GM04503 (cell line): ENCODE measurements at places on chromosomes 3 and 15.
A peak's percentile ranks its signal among the peaks of the same experiment; 100 is the strongest.

DNA sequence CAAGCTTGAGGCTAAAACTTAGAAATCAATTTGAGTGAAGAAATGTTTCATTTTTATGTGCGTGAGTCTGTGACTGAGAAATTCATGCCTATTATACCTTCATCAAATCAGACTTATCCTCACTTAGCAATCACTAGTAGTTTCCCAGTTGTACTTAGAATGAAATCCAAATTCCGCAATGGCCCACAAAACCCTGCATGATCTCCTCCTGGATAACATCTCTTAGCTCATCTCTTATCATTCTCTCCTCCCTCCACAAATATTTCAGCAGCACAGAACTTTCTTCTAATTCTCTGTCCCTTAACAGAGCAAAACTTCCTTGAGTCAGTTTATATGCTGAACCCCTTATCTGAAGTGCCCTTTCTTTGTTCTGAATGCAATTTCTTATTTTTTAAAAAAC is 198.8 kb upstream of the TGFBR2 start:
- DNase-seq, result no peak

- no peak for DNase-seq
These were observed 51.8 kb downstream of the TMEM108 start for GRCh38 chr3:133089906-133090485.

DNA sequence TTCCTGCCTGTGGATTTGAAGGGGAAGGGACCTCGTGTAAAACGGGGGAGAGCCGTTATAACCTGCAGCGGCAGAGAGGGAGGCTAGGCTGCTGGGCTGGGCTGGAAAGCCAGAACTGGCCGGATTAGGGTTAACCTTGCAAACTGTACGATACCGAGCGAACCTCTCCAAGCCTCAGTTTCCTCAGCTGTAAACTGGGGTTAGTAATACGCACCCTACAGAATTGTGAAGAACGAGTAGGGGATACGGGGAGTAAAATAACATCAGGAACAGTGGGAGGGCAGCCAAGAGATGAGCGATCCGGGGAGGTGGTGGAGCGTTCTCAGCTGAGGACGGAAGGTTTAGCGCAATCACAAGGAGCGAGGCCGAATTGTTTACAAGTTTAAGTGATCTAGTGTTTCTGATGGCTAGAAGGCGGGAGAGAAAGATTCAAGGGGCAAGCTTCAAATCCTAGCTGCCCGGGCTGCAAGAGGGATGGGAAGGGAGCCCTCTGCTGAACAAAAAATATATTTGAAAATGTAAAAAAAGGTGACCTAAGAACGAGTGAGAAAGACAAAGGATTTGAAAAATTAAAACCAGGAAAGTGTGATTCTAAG is 768 bp upstream of the SEMA5B start:
- no peak for DNase-seq

- DNase-seq, result no peak
These were observed 60.8 kb downstream of the ATP10A start for GRCh38 chr15:25802285-25802830.

- no peak for DNase-seq
These were observed 9.0 kb downstream of the GNB5 start for GRCh38 chr15:52181938-52182780.

GRCh38 chr15:90901175-90902039 is 1.7 kb upstream of the MAN2A2 start:
- DNase-seq, result no peak

- no peak for DNase-seq
These were observed 12.8 kb downstream of the DCUN1D1 start for GRCh38 chr3:182967218-182968204.

- DNase-seq, result no peak
These were observed 75.0 kb upstream of the CADPS start for GRCh38 chr3:62950210-62950609.

DNA sequence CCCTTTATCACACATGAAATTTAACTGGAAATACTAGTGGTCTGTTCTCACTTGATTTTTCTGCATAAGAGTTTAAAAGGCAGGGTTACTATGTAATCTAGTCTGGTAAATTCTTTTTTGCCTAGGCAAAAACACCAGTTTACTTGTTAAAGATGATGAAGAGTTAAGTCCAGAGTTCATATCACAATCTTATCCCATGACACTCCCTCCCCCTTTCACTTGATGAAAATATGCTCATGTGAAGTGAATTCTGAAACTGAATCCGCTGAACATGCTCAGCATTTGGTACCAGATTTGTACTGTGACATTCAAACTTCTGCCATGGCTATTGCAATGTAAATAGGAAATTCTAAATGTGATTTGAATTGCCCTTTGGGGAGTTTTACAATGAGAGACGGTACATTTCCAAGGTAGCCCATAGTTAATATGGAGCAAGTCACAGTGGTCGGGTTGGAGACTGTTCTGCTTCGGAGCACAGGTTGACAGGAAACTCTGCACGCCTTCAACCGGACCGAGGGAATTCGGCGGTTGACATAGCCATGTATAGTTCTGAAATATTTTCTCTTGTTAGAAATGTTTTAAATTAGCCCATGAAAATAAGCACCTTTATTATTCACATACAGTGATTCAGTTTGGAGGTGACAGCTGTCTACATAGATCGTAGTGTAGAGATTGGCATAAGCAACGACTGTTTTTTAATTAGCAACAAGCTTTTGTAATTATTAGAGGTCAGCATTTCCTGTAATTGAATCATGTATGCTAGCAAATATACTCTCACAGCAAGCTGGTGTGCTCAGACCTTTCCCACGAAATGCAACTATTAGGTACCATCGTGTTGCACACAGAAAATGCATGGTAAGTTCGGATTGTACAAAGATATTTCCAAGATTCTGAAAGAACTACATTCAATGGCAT is 768.6 kb upstream of the GOLIM4 start:
- DNase-seq, result no peak

GRCh38 chr3:13379201-13379830 is 40.8 kb downstream of the NUP210 start:
- peak; percentile 46 for DNase-seq

DNA sequence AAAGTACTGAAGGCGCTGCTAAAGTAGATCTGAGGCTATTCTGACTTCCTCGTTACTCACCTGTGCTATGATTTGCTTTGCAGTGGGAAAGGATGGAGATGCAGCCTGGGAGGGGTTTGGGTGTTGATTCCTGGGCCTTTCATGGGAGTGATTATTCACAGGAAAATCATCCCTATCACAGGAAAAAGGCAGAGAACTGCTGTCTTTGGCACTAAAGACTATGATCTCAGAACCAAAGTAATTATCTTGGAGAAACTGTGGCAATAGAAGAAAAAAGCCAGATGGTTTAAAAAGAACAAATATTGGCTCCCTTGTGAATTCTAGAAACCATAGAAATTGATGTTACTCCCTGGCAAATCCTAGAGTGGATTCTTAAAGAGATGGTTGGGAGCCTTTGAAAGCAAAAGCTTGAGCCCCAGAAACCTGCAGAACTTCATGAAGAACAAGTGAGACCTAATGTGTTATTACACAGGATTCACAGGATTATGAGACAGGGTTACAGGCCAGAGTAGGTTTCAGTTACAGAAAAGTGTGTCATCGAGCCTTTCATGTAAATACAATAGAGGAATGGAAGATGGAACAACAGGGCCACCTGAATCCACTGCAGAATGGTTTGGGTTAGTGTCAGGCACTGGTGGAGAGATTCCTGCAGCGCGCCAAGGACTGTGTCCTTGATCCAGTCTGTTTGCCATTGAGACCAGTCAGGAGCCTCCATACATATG is 85.7 kb downstream of the OXNAD1 start:
- peak; percentile 49 for DNase-seq

DNA sequence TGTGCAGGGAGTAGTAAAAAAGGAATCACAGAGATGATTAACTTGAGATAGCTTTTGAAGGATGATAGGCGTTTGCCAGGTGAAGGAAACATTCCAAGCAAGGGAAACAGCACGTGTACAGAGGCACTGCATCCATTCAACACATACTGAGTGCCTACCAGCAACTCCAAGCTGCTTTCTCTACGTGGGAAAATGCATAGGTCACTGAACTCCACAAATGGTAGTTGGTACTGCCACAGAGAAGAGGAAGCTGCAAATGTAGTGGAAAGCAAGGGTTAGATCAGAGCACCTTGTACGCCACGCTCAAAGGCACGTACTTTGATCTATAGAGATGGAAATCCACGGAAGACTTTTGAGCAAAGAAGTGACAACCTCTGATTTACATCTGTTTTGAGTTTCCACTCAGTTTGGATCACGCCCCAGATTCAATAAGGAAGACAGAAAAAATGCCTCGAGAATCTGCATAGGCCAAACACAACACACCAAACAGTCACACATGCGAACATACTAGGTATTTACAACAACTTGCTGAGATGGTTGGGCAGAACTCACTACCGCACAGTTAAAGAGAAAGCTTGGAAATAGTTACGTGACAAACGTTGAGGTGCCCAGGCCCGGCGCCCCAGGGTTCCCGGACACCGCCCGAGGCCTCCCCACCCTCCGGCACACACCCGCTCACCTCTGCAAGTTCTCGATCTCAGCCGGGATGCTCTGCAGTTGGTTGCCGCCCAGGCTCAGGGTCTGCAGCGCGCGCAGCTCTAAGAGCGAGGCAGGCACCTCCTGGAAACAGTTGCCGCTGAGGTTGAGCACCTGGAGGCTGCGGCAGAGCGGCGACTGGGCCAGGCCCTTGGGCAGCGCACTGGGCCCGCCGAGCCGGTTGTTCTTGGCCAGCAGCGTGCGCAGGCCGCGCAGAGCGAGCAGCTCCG is 826 bp downstream of the LRRC58 start:
- DNase-seq, result peak; percentile 5

DNA sequence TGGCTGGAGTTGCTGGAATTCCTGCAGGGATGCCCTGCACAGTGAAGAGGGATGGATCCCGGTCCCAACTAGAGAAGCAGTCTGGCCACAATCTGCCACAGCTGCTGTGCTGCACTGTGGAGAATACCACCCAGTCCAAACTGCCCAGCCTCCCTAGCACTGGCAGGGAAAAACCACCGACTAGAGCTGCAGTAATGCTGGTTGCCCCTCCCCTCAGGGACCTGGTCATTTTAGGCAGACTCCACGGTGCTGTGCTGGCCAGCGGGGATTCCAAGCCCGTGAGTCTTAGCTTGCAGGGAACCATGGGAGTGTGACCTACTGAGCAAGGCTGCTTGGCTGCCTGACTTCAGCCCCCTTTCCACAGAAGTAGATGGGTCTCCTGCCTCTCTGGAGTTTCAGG is 478.0 kb upstream of the ATP11B start:
- no peak for DNase-seq

DNA sequence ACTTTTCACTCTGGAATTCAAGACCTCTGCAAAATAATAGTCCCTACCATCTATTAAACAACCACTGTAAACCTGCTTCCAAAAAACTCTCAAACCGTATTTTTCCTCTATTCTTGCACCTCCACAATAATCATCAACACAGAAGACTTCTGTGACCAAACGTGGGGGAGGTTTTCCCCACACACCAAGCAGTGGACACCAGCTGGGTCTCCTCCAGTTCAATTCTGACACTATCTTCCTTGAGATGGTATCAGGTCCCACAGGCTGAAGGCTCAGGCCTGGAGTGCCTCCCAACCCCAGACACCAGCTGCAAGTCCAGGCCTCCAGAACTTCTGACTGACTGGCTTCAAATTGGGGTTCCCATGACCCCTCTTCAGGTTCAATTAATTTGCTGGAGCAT is 89.6 kb upstream of the RAP2B start:
- no peak for DNase-seq

DNA sequence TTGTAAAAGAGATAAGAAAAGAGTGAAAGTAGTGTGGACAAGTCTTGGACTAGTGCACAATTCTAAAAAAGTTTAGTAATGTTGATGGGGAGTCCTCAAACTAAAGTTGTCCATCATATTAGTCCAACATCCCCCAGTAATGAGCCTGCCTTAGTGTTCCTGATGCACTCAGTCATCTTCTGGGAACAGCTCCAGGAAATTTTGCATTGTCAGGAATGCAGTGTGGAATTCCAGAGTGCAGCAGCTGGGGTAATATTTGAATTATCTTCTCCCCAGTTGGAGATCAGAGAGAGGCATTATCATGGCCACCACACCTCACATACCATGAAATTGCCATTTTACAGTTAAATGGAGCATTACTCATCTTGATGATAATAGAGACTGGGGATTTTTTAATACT is 528.8 kb upstream of the NAALADL2 start:
- DNase-seq, result peak; percentile 83

DNA sequence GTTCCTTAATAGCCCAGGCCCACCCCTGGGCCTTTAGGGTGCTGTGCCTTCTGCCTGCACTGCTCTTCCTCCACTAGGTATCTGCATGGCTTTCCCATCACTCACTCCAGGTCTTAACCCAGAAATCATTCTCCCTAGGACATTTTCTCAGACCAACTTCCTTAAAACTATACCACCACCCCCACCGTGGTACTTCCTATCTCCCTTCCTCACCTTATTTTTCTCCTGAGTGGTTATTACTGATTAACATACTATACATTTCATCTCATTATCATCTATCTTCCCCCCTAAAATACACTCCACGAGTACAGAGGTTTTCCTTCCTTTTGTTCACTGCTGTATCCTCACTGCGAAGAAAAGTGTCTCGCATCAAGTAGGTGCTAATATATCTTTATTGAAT is 115.2 kb downstream of the ANO10 start:
- DNase-seq, result no peak

- DNase-seq, result no peak
These were observed 364.4 kb upstream of the ARHGEF26 start for GRCh38 chr3:153756816-153757215.

GRCh38 chr3:196707566-196707965 is 4.5 kb downstream of the CEP19 start:
- no peak for DNase-seq

- DNase-seq, result no peak
These were observed 14.4 kb downstream of the GK5 start for GRCh38 chr3:142211034-142211433.

GRCh38 chr15:38441130-38441519 is 12.8 kb upstream of the FAM98B start:
- no peak for DNase-seq

- DNase-seq, result no peak
These were observed 1220.6 kb upstream of the CADM2 start for GRCh38 chr3:83738202-83738601.

DNA sequence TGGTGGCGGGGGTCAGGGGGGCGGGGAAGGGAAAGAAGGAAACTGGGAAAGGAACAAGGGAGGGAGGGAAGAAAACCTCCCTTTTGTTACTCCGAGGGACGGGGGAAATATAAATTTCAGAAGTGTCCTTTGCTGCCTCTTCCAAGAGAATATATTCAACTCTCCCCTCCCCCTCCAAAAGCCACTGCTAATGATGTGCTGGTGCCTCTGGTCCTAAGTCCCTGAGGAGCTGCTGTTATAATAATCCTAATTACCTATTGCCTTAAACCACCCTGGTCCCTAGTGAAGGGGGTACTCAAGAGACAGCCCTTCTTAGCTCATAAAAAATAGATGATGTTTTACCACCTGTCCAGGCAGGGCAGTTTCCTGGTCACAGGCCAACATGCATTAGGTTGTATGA is 118.3 kb upstream of the TRIM42 start:
- no peak for DNase-seq

GRCh38 chr3:144142151-144142840 is 170.7 kb downstream of the DIPK2A start:
- peak; percentile 7 for DNase-seq
